ENCODE measurements at places on chromosomes 12 and 14.

- no peak for DNase-seq
These were observed 92.7 kb upstream of the PRMT8 start for GRCh38 chr12:3398196-3398789.

DNA sequence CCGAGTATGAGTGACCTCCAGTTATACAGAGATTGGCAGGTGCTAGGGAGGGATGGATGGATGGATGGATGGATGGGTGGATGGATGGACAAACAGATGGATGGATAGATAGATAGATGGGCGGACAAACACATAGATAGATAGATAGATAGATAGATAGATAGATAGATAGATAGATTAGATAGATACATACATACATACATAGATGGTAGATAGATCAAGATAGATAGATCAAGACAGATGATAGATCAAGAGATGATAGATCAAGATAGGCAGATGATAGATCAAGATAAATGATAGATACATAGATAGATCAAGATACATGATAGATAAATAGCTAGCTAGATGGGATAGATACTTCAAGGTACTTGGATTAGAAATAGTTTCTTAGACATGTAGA lies 18.6 kb upstream of the RFLNA start:
- DNase-seq = no peak

GRCh38 chr12:31819427-31819826 lies 90.6 kb upstream of the AMN1 start:
- DNase-seq = no peak

DNA sequence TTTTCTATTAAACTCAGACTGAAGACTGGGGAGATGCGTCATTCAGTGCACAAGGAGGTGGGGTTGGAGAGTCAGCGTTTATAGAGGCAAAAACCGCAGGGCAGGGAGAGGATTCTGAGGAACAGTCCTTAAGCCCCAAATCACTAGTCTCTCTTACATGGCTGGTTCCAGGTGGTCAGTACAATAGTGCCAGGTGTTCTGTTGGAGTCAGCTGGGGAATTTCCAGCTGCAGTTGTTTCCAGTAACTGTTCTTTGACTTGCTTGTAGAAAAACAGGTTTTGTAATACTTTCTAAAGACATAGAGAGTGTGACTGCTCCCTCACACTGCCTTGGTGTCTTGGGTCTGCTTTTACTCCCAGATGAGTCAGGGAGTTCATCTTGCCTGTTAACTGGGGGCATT lies 192.2 kb downstream of the TMTC3 start:
- DNase-seq = no peak

DNA sequence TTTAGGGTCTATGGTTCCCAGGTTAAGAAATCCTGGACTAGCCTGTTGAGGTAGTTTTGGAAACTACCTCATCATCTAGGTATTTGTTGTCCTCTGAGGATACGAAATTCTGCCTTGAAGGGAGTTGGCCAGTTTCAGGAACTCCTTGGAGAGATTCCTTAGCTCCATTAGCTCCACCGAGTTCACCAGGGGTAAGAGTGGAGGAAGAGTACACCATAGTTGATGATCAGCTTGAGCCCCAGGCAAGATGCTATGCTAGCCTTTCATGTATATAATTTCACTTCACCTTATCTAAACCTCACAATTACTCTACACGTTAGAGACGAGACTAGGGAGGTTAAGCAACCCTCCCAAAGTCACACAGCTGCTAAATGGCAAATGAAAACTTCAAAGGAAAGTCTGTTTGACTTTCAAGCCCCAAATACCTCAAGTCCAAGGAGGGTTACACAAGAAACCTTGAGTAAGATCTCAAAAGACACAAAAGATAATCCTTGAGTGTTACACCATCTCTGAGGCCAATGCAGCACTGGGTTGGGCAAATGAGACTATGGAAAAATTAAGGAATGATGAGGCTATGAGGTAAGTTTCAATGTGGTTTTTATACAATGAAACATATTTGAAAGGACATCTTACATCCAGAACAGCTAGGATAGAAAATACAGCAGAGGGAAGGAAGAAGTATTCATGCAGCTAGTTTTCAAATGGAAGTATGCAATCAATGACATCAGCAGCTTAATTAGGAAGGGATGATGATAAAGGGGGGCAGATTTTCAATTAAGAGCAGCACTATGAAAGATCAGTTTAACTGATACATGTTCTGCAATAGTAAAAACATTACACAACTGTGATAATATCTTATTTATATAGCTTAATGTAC lies 97.2 kb upstream of the KRAS start:
- DNase-seq = no peak

DNA sequence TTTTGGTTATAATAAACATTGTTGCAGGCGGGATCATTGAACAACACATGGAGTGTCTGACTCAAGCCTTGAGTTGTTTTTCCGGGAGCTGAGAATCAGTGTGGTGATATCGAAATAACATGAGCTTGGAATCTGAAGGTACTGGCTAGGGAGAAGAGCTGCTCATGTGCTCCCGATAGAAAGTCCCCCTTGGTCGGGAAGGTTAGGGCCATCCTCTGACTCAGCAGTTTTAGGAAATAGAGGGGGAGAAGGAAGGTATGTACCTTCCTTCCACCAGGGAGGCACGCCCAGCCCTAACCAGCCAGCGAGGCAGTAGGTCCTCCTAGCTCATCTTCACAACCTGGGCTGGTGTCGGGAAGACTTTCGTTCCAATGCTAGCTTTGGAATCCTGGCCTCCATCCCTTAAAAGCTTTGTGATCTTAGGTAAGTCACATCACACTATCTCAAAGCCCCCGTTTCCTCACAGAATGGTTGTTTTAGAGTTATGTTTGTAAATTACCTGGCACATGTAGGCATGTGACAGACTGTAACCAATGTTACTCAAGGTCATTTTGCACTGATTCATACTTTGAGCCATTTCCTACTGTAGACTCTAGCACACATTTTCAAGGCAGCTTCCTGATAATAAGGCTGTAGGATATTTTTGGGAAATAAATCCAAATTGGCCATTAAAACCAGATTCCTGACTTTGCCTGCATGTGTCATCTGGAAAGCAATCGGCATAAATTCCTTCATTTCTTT lies 1.9 kb upstream of the RAB35 start:
- no peak for DNase-seq

- no peak for DNase-seq
These were observed 42.2 kb upstream of the CRACR2A start for GRCh38 chr12:3795066-3795465.

GRCh38 chr12:52837413-52837741 lies 3.3 kb upstream of the KRT79 start:
- DNase-seq = no peak

- DNase-seq = no peak
These were observed 1.8 kb upstream of the HOXC11 start for GRCh38 chr12:53971129-53971528.

DNA sequence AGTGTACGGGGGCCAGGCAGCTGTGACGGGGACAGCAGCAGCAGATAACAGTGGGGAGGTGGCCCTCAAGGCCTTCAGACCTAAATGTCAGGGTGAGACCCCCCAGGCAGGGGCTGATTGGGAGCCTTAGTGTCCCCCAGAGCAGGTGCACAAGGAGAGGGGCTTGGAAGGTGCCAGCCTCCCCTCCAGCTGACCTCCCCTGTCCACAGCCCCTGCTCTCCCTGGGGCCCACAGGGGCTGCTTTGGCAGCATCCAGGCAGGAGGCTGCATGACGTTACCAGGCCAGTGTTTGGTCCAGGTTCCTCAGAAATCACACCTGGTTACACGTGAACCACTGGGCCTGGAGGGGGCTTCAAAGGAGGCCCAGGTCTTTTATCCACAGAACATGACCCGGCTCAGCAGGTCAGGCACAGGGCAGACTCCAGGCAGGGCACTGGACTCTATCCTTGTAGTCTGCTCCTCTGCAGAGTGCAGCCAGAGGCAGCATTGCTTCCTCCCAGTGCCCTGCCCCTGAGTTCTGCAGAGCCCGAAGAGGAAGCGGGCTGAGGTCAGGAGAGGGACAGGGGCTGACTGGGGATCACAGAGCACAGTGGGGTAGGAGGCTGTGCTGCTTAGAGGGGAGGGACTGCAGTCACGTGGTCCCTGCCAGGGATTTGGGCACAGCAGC lies 2.6 kb upstream of the TRMT61A start:
- DNase-seq = no peak

- no peak for DNase-seq
These were observed 398.0 kb upstream of the FAR2 start for GRCh38 chr12:28750946-28751685.

GRCh38 chr14:68967459-68967940 lies 11.6 kb downstream of the ACTN1 start:
- no peak for DNase-seq

DNA sequence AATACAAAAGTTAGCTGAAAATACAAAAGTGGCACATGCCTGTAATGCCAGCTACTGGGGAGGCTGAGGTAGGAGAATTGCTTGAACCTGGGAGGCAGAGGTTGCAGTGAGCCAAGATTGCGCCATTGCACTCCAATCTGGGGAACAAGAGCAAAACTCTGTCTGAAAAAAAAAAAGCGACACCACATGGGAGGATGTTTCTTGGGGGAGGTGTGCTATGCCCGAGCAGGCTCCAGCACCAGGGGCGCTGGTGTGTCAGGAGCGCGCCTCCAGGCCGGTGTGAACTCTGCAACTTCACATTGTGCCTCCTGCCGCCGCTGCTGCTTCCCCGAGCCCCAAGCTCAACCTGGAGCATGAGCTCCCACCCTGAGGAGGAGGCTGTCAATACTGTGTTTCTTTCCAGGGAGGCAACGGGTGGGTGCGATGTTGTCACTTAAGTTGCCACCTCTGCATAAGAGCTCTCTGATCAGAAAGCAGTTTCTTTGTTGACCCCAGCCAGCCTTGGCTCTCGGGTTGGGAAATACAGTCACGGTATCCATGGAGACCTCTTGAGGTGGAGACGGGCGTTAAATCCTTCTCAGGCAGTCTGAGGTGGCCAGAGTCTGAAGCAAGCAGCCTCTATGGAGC lies 18.9 kb downstream of the DEGS2 start:
- no peak for DNase-seq

- peak; percentile 82 for DNase-seq
These were observed 398.3 kb downstream of the APAF1 start for GRCh38 chr12:99043319-99043914.

GRCh38 chr12:44389896-44390295 lies 486.2 kb downstream of the NELL2 start:
- DNase-seq = no peak

DNA sequence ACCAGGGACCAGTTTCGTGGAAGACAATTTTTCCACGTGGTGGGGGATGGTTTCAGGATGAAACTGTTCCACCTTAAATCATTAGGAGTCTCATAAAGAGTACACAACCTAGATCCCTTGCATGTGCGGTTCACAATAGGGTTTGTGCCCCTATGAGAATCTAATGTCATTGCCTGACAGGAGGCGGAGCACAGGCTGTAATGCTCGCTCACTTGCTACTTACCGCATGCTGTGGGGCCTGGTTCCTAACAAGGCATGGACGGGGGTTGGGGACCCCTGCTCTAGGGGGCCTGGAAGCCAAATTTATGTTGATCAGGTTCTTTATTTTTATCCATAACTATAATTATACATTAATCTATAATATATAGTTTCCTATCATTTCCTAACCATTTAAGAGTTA lies 315.3 kb downstream of the MED13L start:
- no peak for DNase-seq

GRCh38 chr12:27331927-27332324 lies 710 bp upstream of the BMAL2 start:
- no peak for DNase-seq

- DNase-seq = peak; percentile 86
These were observed 49.5 kb downstream of the BEGAIN start for GRCh38 chr14:100537446-100538350.

GRCh38 chr14:64675312-64675711 lies 28.9 kb upstream of the PLEKHG3 start:
- DNase-seq = no peak

DNA sequence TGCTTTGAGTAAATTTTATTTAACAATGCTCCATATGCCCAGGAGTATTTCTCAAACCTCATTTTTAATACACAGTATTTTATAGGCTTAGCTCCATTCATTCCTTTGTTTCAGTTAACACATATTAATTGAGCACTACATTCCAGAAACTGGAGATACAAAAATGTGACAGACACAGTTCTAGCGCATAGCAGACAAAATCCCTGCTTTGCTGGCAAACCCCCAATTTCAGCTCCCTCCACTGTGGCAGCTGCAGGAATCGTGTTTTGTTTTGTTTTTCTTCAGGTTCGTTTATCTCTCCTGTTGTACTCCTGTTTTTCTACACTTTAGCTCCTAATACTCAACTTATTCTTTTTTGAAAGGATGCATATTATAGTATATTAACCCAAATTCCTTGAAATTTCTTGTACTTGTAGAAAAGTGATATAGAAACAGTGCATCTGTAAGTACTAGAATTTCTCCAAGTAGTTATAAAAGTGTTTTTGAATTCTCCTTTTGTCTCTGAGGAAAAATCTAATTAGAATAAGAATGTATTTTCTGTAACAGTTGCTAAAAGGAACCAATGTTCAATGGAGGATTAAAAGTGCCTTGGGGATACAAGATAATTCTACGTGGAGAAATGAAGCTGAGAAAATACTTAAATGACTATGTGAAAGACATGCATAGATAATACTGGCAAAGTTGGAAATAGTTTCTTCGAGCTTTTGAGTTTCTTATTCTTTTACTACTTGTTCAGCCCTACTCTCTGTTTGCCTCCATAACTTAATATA lies 6.4 kb upstream of the RAB21 start:
- no peak for DNase-seq

Measured in Ammon's horn (tissue), 1 donor.